ENCODE measurements at places on chromosomes 2 and 18.

DNA sequence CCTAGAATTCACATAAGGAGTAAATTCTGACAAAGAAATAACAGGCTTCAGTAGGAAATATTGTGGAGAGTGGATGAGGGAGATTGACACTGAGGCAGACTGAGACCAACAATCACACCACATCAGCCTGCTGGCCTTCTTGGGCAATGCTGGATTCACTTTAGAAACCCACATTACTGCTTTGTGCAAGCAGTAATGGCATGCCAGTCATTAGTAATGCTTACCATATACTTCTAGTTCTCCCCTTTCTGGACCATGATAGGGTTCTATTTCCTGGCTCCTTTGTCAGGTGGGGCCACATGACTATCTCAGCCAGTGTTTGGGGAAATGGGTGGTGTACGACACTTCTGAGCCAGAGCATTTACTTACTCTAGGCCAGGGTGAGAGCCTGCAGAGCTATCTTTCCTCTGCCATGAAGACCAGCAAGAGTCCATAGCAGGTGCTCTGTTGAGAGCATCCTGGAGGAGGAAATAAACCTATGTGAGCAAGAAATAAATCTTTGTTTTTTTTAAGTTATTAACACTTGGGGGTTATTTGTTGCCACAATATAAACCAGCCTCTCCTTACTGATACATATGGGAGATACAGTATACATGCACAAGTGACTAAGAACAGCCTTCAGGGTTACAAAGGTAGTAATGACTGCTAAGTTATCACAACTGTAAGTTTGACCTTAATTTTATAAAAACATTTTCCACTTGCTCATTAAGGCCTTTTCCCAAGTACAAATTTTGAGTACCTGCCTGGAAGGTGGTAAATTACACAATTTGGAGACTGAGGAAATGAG lies 89.3 kb upstream of the TANK start:
- DNase-seq = no peak

GRCh38 chr2:136997557-136997956 lies 232.2 kb downstream of the THSD7B start:
- no peak for DNase-seq

- DNase-seq = no peak
These were observed 172.8 kb upstream of the FOSL2 start for GRCh38 chr2:28219758-28220368.

GRCh38 chr2:172572981-172573380 lies 17.1 kb downstream of the PDK1 start:
- DNase-seq = no peak

DNA sequence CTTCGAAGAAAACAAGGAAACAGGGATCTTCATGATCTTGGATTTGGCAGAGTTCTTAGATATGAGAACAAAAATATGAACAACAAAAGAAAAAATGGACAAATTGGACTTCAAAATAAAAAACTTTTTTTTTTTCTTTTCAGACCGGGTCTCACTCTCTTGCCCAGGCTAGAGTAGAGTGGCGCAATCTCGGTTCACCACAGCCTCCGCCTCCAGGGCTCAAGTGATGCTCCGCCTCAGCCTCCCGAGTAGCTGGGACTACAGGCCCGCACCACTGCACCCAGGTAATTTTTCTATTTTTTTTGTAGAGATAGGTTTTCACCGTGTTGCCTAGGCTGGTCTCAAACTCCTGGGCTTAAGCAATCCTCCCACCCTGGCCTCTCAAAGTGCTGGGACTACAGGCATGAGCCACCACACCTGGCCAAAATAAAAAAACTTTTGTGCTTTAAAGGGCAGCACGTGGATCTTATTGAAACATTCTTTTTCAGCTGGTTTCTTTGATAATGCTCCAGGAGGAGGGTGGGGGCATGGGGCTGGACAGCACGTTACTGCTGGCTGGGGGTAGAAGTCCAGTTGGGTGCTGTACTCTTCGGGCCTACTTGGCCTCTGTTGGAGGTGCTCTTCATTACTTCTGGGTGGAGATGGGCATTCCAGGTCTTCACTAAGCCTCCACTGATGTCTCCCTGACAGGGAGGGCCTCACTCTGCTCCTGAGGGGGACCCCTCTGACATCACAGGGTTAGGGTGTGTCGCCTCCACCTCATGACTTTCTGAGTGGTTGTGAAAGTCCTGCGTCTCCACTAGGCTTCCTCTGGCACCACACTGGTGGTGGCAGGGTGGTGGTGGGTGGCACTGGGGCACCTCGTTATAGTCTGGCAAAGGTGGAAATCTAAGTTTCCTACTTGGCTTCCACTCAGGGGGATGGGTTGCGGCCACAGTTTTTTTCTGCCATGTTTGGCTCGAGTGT lies 150.5 kb upstream of the XPO1 start:
- no peak for DNase-seq

DNA sequence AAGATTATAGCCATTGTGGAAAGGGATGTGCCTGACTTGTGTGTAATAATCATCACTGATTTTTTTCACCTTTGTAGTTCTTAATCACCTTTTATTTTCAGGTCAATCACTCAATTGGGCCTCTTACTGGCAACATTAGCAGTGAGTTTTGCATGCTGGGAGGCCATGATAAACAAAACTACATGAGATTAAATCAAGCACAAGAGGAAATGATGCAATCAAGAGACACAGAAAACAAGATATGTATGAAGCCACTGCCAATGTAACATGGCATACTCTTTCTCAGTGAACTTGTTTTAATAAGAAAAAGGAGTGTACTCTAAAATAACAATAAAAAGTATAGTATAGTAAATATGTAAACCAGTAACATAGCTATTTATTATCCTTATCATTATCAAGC lies 69.9 kb upstream of the FSIP2 start:
- DNase-seq = no peak

DNA sequence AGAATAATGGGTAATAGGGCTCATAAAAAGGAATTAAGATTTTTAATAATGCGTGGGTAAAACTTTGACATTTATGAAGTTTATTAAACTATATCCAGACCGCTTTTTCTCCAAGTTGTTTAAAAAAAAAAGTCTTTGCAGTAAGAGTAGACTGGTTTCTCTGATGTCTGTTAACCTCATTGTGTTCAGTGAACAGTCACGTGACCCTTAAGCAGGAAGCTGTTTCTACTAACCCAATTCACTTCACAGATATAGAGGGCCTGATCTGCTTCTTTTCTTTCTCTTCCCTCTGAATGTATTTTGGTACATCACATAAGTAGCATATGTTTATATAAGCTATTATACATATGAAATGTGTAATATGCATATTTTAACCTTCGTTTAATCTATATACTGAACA lies 1011.3 kb upstream of the CELF4 start:
- no peak for DNase-seq

GRCh38 chr2:3051266-3051665 lies 326.4 kb downstream of the EIPR1 start:
- DNase-seq = no peak

DNA sequence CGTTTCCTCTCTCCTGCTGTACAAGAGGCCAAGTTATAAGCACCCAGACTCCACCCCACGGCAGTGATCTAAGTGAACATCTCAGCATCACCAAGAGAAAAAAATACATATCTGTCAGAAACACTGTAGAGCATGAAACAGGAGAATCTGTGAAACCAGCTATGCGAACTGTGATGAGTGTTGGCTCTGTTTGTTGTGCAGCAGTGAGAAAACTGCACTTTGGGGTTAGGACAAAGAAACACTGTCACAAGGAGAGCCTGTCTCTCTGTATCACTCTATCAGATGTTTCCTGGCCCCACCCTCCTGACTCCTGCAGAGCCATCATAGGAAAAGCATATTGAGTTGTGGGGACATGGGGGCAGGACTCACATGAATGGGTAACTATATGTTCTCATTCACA lies 87.1 kb downstream of the LAMA3 start:
- no peak for DNase-seq

DNA sequence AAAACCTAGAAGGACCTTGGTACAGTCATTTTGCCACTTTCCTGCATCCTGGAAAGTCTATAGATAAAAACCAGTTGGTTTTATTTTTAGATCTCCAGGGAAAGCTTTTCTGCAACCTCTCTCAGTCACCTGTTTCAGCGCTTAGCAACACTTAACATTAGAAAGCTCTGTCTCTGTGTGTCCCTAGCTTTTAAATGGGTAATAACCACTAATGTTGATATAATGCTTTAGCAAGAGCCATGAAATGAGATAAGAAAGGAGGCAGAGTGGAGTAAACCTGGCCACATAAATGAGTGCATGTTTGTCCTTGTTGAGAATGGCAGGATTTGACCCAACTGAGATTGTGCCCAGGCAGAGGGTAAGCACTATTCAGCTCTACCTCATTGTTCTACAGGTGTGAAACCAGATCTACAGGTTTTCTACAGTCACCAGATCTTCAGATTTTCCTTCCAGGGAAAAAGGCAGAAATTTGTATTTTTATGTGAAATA lies 44.8 kb downstream of the MARCHF4 start:
- no peak for DNase-seq

- no peak for DNase-seq
These were observed 231.3 kb downstream of the BCL2 start for GRCh38 chr18:63088262-63088661.

GRCh38 chr2:98378901-98379300 lies 32.6 kb downstream of the CNGA3 start:
- no peak for DNase-seq

DNA sequence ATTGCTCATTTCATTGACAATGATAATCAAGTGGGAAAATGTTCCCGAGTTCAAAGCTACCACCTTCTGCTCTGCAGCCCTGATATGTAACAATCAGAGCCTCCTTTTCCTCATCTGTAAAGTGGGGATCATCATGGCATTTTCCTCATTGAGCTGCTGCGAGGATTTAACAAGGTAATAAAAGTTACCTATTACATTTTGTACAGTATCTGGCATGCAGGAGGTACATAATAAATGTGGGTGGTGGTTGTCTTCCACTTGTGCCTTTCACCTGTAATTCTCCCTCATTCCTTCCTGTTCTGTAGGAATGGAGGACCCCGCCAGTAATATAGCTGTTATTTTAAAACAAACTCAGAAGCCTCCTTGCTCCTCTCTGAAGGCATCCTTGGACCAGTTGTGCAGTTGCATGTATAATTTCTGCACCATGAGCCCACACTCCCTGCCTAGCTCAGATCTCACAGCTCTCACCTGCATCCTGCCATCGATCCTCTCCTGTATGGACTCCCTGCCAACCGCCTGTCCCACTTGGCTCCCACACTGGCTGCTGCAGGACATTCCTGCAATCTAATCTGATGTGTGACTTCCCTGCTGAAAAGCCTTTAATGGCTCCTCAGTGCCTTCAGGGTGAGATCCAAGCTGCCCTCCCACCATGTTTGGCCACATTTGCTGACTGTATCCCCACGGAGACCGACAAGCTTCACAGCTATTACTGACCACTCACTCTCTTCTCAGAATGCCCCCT lies 350.4 kb downstream of the EN1 start:
- no peak for DNase-seq

DNA sequence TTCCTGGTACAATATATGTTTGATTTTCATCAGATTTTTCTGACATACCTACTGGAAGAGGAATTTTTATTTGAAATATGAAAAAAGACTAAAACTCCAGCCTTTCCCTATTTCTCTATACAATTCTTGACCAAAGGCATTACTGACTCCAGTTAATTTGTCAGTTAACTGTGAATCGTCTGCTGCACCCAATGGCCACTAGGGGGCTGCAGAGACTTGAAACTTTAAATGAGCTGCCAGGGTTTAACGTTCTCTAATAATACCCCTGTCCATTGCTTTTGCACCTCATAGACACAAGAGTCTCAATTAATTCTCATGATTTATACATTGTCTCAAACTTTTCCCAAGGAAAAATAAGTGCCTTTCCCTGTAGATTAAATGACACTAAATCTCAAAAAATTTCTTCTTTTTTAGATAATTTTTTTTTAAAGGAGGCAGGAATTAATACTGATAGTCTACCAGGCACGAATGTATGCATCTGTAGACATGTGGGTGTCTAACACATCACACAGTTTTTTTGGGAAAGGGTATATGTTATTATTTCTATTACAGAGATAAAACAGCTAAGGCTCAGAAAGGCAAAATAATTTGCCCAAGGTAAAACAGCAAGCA lies 1.8 kb upstream of the ALK start:
- DNase-seq = peak; percentile 21

- no peak for DNase-seq
These were observed 286.0 kb downstream of the TSN start for GRCh38 chr2:122041455-122041854.

DNA sequence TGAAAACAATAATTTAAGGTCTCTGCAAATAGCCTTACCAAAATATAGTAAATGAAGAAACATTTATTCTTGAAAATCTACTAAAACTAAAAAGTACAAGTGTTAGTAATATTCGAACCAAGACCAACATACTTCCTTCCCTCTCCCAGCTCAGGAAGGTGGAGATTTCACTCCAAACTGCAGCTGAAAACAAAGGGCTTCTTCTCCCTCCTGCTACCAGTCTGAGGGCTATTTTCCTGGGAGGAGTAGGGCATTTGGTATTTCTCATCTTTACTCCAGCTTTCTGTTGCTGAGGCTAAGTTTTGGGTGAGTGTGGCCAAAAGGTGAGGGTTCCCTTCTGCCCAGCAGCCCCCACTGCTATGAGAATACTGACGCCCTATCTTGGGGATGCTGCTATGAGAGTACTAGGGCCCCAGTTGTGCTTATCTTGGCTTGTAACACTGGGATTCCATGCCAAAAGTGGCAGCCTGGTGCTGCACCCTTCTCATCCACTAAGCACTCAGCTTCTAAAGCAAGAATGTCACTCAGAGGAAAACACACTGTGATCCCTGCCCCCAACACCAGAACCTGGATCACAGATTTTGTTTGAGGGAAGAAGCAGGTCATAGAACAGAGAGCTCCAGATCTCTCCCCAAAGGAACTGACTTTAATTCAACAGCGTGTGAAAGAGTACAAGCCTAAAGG lies 130.7 kb upstream of the KLF7 start:
- no peak for DNase-seq

DNA sequence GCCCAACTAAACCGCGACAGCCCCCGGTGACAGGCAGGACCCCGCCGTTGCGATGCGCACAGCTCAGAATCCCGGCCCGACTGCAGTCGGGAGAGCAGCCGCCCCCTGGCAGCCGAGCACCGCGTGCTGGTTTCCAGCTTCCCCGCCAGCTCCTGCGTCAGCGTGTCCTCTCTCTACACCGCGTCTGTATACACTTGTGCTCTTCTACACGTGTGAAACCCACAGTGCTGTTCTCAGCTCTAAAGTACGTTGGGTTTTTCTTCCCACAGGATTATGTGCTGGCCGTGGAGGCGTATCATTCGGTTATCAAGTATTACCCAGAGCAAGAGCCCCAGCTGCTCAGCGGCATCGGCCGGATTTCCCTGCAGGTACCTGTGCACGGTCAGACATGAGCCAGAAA lies 54.0 kb downstream of the ADI1 start:
- no peak for DNase-seq

DNA sequence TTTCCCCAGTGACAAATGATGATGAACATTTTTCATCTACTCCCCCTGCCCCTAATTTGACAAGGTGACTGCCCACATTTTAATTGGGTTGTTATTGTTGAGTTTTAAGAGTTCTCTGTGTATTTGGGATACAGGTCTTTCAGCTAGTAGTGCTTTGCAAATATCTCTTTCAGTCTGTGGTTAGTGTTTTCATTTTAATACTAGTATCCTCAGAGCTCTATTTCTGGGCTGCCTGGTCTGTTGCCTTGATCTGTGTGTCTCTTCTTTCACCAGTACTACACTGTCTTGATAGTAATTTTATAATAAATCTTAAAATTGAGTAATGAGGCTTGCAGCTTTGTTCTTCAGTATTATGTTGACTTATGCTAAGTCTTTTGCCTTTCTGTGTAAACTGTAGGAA lies 19.7 kb downstream of the EIF5B start:
- no peak for DNase-seq

GRCh38 chr2:29530281-29530680 lies 391.1 kb downstream of the ALK start:
- DNase-seq = no peak

All from T-helper 2 cell (primary cell).